ENCODE measurements at places on chromosomes 12 and 14.

DNA sequence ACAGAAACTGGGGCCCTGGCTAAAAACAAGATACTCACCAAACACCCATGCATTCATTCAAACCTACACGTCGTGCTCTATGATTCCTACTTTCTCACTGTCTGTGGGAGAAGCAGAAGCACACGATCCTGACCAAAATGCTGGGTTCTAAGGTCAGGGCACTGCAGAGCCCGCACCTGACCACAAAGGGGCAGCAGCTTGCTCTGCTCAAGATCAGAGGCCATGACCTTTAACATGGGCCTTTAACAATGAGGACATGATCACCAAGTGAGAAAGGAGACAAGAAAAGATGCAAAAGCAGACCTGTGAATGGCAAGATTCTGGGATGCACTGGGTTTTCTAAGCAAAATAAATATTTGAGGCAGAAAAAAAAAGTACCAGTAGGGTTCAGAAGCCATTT is 40.1 kb upstream of the VPS33A start:
- DNase-seq, result no peak

DNA sequence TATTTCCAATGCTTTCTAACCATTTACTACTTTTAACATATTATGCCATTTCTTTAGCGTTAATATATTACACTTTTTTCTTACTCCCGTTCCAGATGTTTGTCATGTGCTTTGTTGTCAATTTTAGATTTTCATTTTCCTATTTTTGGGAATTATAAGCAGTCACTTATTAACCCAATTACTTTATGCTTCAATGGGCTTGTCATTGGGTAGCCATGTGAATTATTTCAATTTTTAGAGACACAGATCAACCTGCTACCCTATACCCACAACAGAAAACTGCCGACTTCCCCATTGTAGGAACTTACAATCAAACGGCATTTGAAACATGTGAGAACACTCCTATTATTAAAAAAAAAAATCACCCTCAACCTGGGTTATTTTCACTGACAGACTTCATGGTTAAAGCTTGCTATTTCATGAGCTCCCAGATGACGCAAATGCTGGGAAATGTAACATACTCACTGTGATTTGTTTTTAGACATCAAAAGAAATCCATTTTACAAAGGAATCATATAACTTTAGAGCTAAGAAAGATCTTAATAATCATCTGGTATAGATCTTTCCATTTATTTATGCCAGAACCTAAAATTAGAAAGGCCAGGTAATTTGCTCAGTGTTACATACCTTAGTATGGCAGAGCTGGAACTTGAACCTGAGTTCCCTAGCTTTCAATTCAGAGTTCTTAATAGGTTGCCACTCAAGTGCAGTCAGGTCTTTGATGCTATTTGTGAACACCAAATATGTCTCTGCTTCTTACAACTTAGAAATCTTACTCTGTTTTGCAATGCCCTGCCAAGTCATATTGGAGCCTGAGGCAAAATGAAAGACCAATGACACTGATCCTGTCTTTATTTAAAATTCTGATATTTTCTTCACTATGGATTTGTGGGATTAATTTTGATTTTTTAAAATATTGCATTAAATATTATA is 340.4 kb downstream of the RAD51B start:
- no peak for DNase-seq

DNA sequence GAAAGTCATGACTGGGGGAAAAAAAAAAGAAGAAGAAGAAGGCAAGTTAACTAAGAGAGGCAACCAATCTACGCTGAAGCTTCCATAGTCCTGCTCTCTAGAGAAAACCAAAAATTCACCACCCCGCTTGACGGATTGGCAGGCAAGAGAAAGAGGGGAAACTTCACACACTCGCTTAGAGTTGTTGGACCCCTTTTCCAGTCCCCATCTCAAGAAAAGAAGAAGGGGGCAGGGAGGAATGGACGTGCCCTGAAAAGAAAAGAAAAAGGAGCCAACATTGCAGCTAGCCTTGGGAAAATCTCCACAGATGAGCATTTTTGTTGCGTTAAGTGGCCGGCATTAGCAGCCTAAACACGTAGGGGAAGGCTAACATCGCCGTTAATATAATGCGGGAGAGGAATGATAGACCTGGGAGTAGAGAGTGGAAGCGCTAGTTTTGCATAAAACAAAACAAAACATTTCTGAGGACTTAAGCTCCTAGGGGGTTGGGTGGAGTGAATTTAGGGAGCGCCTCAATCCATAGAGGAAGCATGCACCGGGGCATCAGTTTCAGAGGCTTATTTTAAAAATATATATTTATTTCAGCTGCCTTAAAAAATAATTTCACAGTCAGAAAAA is 11.3 kb upstream of the FOXG1 start:
- no peak for DNase-seq

DNA sequence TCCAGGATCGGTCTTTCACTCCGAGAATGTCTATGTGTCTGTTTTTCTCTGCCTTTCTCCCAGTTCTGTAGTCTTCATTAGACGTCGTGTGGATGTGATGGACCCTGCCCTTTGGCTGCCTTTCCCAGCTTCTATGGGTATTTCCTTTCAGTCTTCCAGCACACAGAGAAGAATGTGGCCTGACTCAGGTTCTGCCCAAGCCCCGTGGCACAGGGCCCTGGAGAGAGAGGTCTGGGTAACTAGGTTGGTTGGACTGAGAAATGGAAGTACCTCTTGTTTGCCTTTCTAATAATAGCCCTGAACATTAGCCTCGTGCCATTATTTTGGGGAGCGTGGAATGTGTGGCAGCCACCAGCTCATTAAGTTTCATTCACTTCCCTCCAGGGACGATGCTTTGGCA is 3.8 kb downstream of the FOXJ2 start:
- no peak for DNase-seq

- no peak for DNase-seq
Measured at GRCh38 chr14:69701291-69701690, 65.7 kb upstream of the SRSF5 start.
